ENCODE measurements at places on chromosomes 6 and 20.

DNA sequence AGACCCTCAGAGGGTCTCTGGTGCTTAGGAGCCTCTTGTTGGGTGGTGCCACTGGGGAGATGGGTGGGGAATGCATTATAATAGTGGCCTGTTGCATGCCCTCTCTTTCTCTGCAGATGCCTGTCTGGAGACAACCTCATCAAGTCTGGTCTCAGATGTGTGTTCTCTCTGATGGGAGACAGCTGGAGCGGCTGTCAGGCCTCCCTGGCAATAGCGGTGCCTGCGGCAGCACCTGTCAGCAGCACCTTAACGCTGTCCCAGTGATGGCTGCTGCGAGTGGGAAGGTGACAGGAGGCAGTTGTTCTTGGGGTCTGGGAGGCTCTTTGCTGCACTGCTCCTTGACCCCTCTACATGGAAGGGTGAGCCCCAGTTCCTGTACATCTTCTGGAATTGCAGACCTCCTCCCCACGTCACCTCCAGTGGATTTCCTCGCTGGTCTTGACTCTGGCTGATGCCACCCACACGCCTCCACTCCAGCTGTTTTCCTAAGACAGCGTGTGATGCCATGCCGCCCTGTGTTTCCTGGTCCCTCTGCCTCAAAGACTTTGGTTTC, 63.3 kb upstream of the BLCAP start:
- DNase-seq, result no peak

GRCh38 chr6:169171951-169172350, 81.7 kb downstream of the THBS2 start:
- no peak for DNase-seq

DNA sequence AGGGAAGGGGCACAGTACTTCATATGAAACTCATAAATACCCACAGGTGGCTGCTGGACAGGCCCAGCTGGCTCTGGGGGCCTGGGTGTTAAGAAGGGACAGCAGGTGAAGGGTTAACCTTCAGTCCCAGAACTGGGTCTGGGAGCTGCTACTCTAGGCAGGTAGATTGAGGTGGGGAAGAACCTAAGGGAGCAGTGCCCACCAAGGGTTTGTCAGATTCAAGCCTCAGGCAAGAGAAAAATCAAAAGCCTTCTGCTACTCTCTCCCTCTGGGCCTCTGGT, 5.6 kb downstream of the RPL10A start:
- no peak for DNase-seq

- DNase-seq, result no peak
Measured at GRCh38 chr6:71153755-71154325, 134.8 kb upstream of the OGFRL1 start.

- peak; percentile 13 for DNase-seq
Measured at GRCh38 chr6:111207141-111207858, 120.0 kb downstream of the SLC16A10 start.

DNA sequence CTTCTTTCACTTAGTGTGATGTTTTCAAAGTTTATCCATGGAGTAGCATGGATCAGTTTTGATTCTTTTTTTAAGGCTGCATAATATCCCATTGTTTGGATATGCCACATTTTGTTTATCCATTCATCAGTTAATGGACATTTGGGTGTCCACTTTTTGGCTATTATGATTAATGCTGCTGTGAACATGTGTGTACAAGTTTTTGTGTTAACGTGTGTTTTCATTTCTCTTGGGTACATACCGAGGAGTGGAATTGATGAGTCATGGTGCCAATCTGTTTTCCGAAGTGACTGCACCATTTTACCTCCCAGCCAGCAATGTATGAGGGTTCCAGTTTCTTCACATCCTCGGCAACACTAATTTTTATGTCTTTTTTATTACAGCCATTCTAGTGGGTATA, 78.4 kb upstream of the CCDC28A start:
- no peak for DNase-seq

- no peak for DNase-seq
Measured at GRCh38 chr6:15061180-15061641, 184.7 kb upstream of the JARID2 start.

GRCh38 chr20:38745757-38746156, 2.5 kb upstream of the ACTR5 start:
- no peak for DNase-seq

GRCh38 chr6:44496665-44497369, 109.3 kb downstream of the CDC5L start:
- DNase-seq, result no peak

DNA sequence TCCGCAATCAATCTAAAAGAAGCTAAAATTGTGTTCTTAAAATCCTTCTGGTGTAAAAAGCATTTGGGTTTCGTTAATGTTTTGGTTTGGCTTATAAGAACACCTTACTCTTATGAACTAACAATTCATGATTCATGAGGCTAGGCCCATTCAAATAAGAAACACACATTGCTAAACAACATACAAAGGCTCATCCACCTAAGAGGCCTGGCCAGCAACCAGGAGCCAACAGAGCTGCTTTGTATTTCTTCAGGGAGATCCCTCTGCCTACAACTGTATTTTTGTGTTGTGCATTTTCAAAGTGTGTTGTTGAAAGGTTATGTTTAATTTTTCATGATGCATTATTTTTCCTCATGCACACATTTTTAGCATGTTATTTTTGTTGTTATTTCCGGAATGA, 98.6 kb downstream of the PTPRK start:
- DNase-seq, result no peak

- DNase-seq, result peak; percentile 54
Measured at GRCh38 chr20:48831718-48832404, 4.1 kb upstream of the PREX1 start.
